ENCODE measurements at places on chromosomes 3 and 15.

- DNase-seq: peak; percentile 39
Observed at GRCh38 chr15:82105451-82106215, 59.8 kb upstream of the MEX3B start.

DNA sequence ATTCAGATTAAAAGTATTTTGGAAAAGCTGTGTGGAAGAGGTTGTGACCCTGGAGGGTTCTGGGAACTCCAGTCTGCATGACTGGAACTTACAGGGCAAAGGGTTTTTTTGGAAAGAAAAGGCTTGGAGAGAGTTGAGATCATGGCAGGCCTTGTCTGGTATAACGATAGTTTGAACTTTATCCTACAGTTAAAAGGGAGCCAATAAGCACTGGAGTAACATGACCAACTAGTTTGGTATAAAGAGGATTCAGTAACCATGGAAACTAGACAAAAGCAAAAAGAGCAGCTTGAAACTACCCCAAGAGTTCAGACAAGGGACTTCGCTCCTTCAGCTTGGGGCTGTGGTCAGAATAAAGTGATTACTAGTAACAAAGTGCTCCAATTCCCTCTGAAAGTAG lies 151.2 kb upstream of the TMCO5A start:
- DNase-seq: no peak

DNA sequence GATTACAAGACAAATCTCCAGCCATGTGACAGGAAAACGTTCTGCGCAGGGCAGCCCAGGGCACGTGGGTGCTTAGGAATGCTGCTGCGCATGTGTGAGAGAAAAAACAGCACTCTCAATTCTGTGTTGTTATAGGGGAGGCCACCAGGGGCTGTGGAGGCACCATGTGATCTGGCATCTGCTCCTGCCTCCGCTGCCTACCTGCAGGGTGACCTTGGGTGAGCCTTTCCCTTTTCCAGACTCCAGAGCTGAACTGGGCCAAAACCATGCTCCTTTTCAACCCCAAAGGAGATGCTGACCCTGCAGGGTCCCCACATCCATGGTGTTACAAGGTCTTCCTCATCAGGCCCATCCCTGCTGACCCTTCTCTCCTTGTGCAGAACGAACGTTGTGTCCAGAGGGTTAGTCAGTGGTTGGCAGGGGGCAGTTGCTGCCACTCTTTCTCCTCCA lies 81.5 kb upstream of the RASGRF1 start:
- no peak for DNase-seq

GRCh38 chr3:115571413-115571812 lies 51.9 kb upstream of the GAP43 start:
- DNase-seq: no peak

GRCh38 chr3:113676261-113676660 lies 20.2 kb downstream of the USF3 start:
- no peak for DNase-seq

GRCh38 chr3:153752405-153753027 lies 368.7 kb upstream of the ARHGEF26 start:
- DNase-seq: no peak

GRCh38 chr15:48001393-48002039 lies 119.3 kb upstream of the SLC24A5 start:
- no peak for DNase-seq

DNA sequence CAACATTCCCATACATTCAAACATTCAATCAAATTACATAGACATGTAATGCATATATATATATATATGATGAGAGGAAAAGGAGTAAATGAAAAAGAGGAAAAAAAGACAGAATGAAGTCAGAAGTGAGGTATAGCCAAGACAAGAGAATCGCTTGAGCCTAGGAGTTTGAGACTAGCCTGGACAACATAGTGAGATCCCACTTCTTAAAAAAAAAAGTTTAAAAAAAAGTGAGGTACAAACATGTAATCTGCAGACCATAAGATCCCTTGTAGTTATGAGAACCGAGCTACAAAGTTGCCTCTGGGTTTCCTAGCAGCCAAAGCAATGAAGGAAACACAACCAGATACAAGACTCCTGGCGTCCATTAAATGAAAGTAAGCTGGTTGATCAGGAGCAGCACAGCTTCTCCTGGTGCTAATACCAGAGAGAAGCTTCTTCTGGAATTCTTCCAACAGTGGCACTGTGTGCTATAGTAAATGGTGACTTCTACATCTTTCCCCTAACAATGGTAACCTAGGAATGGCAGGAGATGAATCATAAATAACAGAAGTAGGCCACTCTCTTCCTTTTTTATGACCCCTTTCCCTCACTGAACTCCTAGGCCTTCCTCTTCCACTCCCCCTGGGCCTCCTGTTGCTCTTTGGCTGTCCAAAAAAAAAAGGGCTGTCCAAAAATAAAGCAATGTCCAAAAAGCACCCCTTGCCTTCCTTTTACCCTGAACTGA lies 3.5 kb downstream of the KCNMB3 start:
- DNase-seq: no peak

GRCh38 chr15:58447271-58448010 lies 15.7 kb downstream of the LIPC start:
- peak; percentile 86 for DNase-seq

DNA sequence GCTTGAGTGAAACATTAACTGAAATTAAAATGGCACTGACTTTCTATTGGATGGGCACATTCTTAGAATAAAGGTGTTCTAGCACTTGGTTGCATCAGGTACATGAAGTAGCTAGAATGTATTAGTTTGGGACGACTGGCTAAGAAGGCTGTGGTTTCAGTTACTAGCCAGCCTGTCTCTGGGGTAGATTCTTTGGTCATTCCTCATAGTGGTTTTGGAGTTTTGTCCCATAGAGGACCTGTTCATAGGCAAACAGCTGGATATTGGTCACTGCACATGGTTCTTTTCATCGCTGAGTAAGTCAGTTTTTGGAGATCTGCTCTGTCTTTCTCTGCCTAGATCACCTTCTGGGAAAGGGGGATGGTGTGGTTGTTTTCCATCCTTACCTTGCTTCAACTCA lies 55.3 kb downstream of the ADAMTSL3 start:
- no peak for DNase-seq

DNA sequence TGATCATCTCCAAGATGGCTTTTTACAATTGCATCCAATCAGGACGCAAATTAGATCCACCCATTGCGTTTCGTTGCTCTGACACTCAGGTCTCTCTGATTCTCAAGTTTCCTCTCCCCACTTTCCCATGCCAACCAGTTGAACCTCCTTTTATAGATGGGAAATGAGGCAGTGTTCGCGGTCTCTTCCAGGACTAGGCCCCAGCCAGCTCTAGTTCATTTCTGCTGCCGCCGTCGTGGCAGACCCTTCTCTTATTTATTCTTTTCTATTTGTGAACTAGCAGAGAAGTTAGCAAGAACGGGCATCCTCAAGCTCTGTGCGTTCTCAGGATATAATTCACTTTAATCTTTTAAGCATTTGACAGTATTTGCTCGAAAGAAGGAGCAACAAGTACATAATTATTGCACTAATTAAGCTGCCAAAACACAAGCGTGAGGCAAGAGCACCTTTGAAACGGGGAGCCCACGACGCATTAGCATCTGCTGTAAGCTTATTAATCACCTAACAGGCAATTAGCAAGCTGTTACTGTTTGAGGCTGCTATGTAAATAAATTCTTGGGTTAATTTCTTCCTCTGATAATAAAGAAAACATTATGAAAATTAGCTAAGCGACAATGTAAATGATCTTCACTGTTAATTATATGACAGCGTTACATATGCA lies 246.4 kb upstream of the TLE3 start:
- DNase-seq: no peak

DNA sequence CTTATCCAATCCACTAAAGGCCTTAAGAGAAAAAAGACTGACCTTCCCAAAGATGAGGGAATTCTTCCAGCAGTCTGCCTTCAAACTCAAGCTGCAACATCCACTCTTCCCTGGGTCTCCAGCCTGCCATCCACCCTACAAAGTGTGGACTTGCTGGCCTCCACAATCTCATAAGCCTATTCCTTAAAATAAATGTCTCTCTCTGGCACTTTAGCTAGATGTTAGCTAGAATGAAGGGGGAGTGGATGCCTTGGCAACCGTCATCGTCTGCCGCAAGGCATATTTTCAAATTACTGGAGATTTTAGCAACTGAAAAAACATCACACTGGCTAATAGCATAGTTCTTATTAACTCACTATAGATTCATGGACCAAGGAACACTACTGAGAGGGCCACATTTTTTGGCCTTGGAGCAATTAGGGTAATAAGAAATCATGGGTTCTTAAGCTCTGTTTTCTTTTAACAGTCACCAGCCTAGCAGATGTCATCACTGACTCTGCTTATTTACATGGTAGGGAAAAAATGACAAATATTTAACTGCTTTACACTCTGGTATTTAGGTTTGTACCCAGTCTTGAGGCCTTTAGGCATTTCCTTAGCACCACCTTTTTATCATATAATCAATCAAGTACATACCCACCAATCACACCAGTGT lies 245.3 kb downstream of the MYRIP start:
- no peak for DNase-seq

- DNase-seq: no peak
Observed at GRCh38 chr3:177692304-177692975, 495.2 kb upstream of the TBL1XR1 start.

GRCh38 chr3:139653582-139653981 lies 24.2 kb downstream of the NMNAT3 start:
- peak; percentile 98 for DNase-seq

DNA sequence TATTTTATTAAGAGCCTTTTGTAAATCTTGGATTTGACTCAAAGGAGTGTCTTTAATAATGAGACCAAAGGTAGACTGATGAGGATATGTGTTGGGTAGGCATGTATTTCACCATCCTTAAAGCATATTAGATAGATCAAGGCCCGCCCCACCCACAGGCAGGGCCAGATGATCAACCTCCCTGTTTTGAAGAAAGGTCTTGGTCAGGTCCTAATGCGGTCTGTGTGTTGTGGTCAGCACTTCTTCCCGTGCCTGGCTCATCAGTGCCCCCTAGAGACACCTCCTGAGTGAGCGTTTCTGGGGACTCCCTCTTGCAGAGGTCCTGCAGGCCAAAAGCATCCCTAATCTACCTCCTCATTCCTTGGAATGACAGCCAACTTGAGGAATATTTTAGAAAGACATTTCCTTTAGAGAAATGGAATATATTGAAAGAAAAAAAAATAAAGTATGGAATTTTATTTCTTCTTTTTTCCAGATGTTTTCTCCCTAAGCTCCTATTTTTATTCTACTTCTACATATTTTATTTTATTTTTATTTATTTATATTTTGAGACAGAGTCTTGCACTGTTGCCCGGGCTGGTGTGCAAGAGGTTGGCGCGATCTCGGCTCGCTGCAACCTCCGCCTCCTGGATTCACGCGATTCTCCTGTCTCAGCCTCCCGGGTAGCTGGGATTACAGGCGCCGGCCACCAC lies 6.0 kb downstream of the TM4SF4 start:
- peak; percentile 82 for DNase-seq

- DNase-seq: no peak
Observed at GRCh38 chr3:101123081-101123480, 129.9 kb upstream of the ABI3BP start.

DNA sequence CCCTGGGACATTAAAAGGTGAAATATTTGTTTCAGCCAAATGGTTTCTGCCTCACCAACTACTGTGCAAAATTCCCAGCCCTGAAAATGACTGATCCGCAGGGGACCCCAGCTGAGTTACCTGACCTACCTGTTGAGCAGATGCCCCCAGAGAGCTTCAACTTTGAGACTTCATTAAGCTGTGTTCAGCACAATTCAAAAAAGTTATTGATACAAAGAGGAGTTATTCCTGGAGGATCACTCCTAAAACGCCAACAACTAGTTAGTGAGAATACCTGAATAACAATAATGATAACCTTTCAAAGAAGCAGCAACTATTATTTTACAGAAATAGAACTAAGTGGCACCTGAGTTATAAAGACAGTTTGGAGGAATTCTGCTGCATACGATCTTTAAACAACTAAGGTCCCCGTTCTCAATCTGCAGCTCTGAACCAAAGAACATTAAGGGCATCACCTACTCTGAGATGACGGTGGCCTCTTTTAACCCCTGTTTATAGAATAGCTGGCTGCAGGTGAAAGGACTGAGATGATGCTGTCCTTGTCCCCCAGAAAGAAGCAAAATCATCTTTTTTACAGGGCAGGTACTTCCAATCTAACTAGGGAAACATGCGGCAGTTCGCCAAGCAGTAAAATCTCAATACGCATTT lies 659 bp downstream of the GADL1 start:
- no peak for DNase-seq

DNA sequence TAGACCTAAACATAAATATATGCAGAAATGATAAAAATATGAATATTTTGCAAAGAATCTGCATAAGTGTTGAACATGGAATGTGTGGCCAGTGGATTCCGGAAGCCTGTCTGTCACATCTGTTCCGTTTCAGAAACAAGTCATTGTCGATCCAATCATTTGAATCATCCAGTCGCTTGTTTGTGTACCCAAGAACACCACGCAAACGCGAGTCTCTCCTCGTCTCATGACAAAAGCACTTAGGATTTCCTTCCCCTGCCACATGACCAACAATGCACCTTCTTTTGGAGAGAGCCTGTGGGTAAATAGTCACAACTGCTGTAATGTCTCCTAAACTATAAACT lies 80.2 kb downstream of the FMN1 start:
- peak; percentile 53 for DNase-seq

DNA sequence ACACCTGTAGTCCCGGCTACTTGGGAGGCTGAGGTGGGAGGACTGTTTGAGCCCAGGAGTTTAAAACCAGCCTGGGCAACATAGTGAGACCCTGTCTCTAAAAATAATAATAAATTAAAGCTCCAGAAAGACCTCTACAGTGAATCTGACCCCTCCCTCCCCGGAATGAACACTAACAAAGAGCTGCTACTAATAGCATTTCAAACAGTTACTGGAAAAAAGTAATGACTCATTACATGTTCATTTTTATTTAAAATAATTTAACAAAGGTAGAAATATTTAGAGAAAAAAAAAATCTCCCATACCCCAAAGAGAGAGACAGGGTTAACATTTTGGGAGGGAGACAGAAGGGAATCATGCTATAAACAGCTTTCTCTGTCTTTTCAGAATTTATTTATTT lies 2.2 kb upstream of the UBA3 start:
- DNase-seq: no peak

GRCh38 chr3:12345584-12346494 lies 57.0 kb downstream of the PPARG start:
- peak; percentile 74 for DNase-seq

GRCh38 chr3:46440531-46441294 lies 24.0 kb downstream of the LTF start:
- no peak for DNase-seq

DNA sequence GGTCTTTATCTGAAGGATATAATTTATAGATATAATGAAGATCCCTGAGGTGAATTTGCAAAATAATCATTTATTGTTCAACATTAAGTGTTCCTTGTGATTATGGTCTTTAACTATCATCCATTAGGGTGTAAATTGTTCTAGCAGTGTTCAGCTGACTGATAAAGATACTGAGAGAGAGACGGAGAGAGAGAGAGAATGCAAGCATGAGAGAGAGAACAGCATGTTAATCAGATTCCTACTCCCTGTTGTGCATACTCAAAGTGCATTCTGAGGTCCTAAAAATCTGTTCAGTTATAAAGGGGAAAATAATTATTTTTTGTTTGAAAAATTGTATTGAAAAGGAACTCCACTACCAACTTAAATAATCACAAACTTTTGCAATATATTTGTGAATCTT lies 271.0 kb upstream of the CBLB start:
- DNase-seq: no peak

Measured in epithelial cell of esophagus (primary cell).